ENCODE measurements at places on chromosomes 5 and 9.
A peak's percentile ranks its signal among the peaks of the same experiment; 100 is the strongest.

DNA sequence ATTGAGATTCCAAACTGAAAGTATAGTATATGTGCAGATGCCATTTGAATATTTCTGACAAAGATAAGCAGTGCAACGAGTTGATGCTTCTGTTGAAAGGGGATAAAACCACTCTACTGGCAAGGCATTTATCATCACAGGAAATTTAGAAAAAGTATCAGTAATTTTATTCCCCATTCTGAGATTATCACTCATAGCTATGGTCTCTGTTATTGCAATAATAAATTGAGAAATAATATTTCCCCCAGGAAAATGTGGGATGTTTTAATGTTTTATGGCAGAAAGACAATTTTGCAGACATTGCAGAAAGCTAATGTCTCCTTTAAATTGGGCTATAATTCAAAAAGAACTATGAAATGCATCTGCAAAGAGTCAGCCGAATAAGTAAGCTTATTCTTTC is 1612.7 kb upstream of the ACO1 start:
- no peak for DNase-seq

- DNase-seq, result no peak
Measured at GRCh38 chr9:4030751-4031150, 269.1 kb downstream of the GLIS3 start.

DNA sequence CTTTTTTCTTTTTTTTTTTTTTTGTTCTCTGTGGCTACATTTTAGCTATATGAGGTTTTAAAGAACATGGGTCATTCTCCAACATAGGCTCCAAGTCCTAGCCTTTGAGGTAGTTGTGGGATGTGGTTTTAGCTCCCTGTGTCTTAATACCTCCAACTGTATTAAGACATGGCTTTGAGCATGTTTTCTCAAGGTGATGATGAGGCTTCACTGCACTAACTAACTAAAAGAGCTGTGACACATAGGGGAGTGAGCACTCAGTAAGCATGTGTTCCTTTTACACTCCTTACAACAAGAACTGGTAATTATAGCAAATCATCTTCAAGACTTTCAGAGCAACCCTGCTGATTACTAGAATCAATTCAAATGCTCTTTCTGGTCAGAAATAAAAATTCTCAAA is 333.6 kb upstream of the CCNH start:
- no peak for DNase-seq

GRCh38 chr5:134659922-134660321 is 11.3 kb downstream of the SEC24A start:
- DNase-seq, result no peak

DNA sequence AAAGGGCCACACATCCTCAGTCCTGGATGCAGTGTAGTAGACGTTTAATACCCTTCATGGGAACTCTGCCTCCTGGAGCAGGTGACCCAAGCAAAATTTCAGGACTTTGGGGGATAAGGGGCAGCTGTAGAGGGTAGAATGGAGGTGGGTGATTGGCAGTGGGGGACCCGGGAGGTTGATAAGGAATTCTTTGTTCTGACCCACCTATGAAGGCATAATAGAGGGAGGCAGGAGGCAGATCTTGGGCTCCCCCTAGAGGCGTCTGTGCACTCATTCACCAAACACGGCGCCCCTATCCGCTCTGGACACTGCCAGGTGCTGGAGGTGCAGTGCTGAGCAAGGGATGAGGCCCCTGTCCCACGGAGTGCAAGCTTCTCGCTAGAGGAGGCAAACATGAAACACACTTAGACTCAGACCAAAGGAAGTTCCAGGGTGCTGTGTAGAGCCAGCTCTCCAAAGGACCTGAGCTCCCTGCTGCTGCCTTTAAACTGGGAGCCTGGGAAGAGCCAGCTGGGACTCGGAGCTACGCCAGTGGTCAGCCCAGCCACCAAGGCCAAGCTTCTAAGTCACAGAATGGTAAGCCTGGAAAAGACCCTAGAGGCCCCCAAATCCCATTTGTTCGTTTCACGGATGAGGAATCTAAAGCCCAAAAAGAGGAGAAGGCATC is 7.7 kb downstream of the IL17B start:
- peak; percentile 73 for DNase-seq

DNA sequence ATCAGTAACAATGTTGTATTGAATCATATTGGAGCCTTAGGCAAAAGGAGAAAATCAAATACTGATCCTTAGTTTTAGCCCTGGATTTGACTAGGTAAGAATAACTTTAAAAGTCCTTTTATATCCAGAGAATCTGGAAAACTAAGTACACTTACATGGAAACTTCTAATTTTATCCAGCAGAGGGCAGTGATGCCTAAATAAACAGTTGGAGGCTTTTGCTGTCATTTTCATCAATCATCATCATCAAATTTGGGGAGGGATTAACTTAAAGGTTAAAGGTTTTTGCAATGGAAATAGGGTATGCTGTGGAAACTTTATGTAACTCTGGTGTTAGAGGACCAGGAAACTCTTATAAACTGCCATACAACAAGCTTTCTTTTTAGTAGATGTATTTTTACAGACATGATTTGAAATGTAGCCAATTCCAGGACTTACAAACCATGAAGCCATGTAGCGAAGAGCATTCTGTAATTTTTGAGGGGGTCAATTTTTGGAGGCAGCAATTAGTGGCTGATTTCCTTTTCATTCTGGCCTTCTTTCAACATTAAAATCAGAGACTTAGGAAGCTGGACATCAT is 112.7 kb downstream of the OSTF1 start:
- DNase-seq, result no peak

DNA sequence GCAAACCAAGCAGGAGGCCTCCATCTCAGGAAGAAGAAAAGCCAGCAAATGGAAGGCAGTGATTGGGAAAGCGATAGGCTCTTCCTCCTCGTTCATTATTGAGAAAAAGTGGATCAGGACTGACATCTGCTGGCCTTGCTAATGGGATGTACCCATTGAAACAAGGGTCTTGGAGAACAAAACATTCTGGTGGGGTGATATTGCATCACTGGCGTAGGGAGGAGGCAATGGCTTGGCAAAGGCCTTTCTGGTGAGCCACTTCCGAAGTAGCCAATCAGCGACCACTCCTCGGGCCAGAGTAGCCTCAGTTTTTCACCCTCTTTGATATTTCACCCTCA is 86.7 kb upstream of the NFIB start:
- no peak for DNase-seq

GRCh38 chr9:90034071-90034470 is 429.3 kb downstream of the GADD45G start:
- DNase-seq, result no peak

DNA sequence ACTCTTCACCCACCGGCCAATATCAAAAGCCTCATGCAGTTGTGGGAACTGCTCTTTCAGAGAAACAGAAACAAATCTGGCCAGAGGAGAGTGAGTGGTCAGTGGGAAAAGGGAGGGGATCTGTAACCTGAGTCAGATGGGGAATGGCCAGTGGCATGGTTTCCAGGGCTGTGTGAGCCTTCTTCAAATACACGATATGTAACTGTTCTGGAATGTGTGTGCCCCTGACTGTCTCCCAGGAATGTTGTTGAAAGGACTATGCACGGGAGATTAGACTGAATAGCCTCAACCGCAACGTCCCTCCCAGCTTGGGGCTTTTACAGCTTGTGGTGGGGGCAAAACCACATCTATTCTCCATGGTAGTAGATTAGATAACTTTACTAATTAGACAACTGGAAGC is 60.8 kb downstream of the SH3TC2 start:
- DNase-seq, result peak; percentile 70

DNA sequence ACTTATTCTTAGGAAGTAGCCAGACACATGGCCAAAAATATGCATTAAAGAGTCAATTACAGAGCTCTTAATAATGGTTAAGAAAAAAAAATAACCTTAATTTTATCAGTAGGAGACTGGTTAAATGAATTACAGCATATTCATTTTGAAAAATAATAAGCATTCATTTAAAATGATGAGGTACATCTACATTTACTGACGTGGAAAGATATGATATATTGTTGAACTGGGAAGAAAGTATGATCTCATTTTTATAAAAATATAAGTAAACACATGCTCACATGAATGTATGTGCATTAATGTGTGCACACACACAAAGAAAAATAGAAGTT is 250.3 kb downstream of the ENC1 start:
- no peak for DNase-seq

- DNase-seq, result no peak
Measured at GRCh38 chr5:123093111-123093600, 4.1 kb downstream of the PRDM6 start.

GRCh38 chr5:53766673-53767072 is 206.2 kb downstream of the NDUFS4 start:
- no peak for DNase-seq

- peak; percentile 64 for DNase-seq
Measured at GRCh38 chr5:157855404-157855994, 3.4 kb downstream of the CLINT1 start.

DNA sequence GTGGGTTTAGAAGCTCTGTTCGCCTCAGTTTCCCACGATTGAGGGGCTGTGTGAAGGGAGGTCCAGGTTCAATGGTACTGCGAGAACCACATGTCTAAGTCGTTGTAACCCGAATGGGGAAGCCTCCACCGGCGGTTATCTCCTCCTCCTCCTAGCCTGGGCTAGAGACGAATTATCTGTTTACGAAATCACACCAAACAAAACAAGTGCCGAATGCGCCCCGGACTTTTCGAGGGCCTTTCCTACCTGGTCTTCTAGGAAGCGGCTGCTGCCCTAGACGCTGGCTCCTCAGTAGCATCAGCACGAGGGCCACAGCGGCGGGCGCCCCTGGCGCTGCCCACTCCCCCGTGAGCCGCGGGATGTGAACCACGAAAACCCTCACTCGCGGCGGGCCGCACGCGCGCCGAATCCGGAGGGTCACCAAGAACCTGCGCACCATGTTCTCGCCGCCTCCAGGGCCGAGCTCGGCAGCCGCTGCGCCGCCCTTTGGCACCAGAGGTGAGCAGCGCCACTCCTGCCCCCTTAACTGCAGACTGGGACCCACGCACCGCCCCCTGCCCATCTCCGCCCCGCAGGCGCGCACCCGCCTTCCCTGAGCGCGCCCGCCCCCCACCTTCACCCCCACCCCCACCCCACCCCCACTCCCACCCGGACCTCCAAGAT is at the start of gene CDKN2A:
CDKN2A (minus strand) TSS at position 500 of the 663 bp plus-strand sequence.
- peak; percentile 72 for DNase-seq

GRCh38 chr9:99579964-99580363 is 241.7 kb upstream of the NR4A3 start:
- DNase-seq, result no peak

DNA sequence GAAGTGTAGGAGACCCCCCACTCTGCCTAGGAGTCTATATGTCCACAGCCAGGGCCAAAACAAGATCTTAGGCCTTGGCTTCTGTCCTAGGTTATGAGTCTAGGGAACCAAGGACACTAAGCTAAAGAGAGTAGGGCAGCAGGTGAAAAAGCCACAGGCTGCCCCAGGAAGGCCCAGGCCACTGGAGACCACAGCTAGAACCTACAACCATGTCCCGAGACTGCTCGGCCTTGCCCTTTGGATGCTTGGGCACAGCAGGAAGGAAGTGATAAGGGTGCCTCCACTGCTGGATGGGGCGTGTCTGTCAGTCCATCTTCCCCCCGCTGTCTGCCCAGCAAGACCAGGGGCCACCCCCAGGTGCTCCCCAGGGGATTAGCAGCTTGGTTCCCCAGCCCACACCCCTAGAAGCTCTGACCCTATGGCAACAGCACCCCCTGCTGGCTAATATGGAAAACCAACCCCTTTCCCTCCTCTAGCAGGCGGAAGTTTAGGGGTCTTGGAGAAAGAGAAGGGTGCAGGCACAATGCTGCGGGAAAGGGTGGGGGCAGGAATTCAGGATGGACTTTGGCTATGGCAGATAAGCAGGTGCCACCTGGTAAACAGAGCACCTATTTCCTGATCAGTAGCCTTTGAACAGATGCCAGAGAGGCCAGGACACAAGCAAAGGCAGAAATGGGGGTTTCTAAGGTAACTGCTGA is 10.5 kb upstream of the IRF1 start:
- peak; percentile 75 for DNase-seq

DNA sequence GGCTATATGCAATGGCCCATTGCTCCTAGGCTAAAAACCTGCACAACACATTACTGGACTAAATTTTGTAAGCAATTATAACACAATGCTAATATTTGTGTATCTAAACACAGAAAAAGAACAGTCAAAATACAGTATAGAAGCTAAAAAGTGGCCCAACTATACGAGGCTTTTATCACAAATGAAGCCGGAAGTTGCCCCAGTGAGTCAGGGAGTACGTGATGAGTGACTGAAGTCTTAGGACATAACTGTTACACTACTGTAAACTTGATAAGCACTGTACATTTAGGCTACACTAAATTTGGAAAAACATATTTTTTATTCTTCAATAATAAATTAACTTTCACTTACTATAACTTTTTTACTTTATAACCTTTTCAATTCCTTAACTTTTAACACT is 105.2 kb upstream of the PRR16 start:
- no peak for DNase-seq

DNA sequence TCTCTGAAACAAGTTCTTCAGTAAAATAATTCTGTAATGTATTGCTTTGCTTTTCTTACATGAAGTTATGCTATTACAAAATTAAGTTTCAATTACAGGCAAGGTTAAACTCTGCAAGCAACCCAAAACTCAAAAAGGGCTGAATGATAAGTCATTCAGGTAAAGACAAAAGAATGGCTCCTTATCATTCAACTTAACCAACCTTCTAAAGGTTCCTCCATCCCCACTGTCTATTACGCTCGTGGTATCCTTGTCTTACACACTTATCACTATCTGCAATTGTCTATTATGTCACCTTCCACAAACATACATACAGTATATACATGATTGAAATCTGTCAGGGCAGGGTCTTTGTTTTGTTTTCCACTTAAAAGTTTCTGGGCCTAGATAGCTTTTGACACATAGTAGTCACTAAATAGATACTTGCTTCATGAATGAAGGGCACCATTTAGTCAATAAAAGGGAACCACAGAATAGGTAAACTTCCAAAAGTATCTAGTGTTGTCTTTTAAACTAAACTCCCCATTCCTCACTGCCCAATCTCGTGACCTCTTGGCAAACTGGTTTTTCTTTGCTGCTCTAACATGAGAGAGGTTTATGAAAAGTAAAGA is 6.9 kb downstream of the RPL37 start:
- no peak for DNase-seq

DNA sequence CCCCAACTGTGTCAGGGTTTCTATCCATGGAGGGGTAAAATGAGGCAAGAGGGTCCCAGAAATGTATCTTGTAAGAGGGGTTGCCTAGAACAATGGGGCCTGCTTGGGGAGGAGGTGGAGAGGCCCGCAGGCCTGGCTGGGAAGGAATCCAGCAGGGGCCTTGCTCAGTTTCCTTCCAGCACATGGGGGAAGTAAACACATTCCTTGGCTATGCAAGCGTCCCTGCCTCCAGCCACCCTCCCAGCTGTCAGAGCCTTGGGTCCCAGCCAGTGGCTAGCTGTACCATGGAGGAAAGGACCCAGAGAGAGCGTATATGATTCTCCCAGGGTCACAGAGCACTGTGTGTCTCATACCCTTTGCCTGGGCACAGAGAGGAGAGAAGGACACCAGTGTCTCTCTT is 71.1 kb upstream of the IL17B start:
- DNase-seq, result no peak

DNA sequence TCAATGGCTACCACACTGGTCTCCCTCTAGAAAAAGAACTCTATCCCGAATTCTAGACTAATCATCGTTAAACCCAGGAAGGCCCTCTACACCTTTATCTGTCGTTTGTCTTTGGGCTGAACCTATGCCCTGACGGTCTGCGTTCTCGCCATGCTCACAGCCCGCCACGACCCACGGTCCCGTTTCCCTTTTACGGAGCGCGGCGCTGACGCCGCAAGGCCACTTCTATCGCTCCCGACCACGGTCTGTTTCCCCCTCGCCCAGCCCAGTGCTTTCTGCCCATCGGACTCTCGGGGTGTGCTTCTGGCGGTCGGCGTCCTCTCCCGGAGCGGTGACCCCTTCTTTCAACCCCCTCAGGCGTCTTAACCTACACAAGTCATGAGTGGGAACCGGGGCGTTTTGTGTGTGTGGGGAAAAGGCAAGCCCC is 974 bp downstream of the C9orf40 start:
- no peak for DNase-seq

Measured in ecto neural progenitor cell (in vitro differentiated cells).